Stimulated activated CD4-positive, alpha-beta T cell treated with anti-CD3 and anti-CD28 coated beads, Interleukin-15, amount 100 ng/mL, for 1 hour (primary cell): ENCODE measurements at places on chromosomes 16 and 17.

GRCh38 chr16:14572535-14572934 lies 57.5 kb downstream of the PARN start:
- no peak for DNase-seq

DNA sequence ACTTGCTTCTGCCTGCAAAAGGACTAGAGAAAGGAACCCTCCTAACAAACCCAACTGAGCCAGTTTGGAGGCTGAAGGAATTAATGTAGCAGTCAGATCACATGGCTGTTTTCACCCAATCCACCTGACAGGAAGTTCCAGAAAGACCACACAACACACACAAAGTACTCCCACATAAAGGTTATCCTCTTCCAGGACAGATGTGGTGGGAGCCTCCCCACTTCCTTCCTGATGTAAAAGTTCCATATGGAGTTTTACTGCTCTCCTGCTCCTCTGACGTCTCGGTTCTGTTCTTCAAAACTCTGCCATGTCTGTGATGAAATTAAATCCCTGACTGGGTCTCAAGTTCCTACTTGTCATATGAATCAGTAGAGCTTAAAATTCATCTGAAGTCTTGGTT lies 497.0 kb upstream of the HSBP1 start:
- DNase-seq = no peak

GRCh38 chr17:17298108-17298507 lies 5.1 kb upstream of the NT5M start:
- no peak for DNase-seq

- DNase-seq = no peak
Observed at GRCh38 chr16:49899991-49900695, 44.2 kb upstream of the ZNF423 start.

DNA sequence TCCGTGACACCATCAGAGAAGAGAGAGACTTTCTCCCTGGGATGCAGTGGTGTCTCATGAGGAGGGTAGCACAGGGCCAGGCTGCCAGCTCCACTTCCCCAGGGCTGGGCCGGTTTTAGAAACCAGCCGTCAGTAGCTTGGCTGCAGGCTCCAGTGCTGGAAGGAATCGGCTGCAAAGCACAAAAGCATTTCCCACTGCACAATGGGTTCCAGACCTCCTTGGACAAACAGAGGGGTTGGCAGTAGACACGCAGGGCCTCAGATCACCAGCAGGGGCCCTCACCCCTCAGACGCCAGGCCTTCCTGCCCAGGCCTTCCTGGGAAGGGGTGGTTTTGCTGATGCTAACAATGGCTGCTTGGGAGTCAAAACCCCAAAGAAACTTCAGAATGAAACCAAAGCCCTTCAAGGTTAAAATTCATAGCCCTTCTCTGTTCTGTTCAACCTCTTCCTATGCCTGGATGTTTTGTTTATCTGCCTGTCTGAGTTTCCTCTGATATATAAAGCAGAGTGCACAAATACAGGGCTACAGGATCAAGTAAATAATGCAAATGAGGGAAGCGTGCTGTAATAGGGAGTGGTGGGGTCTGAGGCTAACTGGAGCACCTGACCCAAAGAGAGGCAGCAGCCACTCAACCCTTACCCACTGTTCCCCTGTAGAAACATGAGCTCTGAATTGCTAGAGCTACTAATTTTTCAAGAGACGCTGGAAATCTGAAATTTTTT lies 26.2 kb downstream of the TEKT5 start:
- DNase-seq = no peak

GRCh38 chr17:76726776-76727718 lies at the start of gene METTL23:
TSS of gene METTL23 (plus strand) at chr17:76726839. CDS start at chr17:76729711, 2,872 bp downstream.
- DNase-seq = no peak

DNA sequence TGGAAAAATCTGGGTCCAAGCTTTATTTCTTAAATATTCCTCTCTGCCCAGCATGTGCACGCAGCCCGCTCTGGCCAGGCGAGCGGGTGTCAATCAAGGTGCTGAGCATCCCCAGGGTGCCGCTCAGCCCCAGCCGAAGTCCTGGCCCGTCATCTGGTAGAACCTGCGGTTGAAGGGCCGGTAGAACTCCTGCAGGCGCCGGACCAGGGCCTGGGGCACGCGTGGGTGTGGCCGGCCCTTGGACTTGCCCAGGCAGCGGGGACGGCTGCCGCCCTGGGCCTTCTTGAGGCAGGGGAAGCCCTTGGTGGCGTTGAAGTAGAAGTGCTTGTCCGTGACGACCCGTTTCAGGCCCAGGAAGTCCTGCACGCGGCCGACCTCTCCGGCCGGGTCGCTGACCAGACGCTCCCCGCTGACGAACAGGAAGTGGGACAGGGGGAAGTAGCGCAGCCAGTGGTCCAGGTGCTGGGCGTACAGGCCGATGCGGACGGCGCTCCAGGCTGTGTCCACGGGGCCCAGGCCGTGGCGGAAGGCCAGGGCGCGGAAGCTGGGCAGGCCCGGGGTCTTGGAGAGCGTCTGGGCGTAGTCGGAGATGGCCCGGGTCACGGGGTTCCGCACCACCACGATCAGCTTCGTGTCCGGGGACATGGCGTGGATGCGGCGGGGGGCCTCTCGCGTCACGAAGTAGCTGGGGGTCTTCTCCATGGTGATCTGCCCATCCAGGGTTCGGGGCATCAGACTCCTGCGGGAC lies 6.6 kb downstream of the HS3ST6 start:
- no peak for DNase-seq

DNA sequence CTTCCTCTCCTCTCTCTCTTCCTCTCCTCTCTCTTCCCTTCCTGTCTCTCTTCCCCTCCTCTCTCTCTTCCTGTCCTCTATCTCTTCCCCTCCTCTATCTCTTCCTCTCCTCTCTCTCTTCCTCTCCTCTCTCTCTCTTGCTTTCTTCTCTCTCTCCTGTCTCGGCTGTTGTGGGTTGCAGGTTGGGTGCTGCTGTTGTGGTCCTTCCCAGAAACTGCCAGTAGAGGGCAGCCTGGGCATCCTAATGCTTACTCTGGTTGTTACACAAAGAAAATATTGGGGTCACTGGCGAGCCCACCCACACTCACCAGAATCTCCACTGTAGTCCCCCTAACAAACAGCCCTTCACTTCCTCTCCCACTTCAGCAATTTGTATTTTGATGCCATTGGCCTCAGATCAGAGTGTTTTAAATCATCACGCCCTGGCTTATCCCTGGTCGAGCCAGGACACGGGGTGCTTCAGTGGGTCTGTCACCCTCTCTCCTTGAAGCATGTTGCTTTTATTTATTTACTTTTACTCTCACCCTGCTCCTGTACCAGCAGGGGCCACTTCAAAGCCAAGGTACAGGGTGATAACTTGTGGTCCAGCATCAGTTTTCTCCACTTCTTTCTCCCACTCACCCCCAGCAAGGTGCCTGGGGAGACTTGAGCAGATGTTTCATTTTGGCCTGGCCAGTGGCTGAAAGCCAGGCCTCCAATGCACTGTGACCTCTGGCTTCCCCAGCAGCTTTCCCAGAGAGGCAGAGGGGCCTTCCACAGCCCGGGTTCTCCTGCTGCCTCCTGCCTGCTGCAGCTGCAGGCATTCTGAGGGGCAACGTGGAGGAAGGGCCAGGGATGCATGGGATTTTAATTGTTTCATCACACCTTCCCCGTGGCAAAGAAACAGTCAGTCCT lies 4.7 kb upstream of the MMP15 start:
- DNase-seq = peak; percentile 43

- no peak for DNase-seq
Observed at GRCh38 chr16:1323296-1324239, 9.9 kb upstream of the BAIAP3 start.

GRCh38 chr17:31394544-31394943 lies 3.1 kb downstream of the RAB11FIP4 start:
- no peak for DNase-seq

- no peak for DNase-seq
Observed at GRCh38 chr17:34226011-34226743, 28.9 kb upstream of the CCL2 start.

DNA sequence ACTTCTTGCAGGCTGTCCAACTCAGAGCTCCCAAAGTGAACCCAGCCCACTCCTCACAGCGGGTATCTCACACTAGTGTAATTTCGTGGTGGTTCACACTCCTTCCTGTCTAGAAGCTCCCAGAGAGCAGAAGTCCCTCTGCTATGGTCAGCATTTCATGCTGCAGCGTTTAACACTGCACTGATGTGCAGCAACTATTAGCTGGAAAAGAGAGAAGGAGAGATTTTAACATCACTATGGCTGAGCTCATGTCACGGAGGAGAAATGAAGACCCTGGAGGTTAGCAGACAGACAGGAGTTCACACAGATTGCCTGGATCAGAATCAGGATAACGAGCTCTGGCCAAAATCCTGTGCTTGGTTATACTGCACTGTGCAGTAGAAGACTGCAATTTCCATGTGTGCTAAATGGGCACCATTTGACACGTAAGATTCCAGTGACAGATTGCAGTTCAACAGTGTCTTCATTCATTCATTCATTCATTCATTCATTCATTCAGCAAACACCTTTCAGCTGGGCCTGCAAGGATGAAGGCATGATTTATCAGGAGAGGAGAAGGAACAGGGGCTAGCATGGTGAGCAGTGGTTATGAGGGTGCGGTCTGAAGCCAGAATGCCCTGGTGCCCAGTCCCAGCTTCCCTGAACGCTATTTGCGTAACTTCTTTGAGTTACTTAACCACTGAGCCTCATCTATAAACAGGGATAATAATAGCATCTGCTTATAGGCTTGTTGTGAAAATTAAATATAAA lies 5.3 kb upstream of the CCL1 start:
- no peak for DNase-seq

GRCh38 chr17:82894389-82894788 lies 54.6 kb upstream of the ZNF750 start:
- DNase-seq = no peak

GRCh38 chr16:74999219-74999608 lies 390 bp downstream of the ZNRF1 start:
- DNase-seq = peak; percentile 27

DNA sequence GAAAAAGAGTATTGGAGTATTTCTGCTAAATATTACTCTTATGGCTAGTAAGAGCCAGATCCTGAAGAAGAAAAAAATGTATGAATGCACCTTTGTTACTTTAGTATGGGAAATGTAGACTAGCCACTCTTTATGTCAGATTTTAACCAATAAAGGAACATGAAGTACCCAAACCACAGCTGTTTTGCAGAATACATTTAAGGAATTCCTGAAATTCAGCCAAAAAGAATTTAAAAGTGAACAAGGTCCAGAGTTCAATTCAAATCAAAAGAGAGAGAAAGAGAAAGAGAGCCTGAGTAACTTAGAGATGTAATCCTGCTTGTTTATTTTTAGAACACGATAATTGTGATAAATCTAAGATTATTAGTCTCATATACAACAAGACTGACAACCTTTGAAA lies 1.2 kb downstream of the KCNJ16 start:
- DNase-seq = no peak

- DNase-seq = no peak
Observed at GRCh38 chr16:53053967-53054669, 673 bp upstream of the CHD9 start.

DNA sequence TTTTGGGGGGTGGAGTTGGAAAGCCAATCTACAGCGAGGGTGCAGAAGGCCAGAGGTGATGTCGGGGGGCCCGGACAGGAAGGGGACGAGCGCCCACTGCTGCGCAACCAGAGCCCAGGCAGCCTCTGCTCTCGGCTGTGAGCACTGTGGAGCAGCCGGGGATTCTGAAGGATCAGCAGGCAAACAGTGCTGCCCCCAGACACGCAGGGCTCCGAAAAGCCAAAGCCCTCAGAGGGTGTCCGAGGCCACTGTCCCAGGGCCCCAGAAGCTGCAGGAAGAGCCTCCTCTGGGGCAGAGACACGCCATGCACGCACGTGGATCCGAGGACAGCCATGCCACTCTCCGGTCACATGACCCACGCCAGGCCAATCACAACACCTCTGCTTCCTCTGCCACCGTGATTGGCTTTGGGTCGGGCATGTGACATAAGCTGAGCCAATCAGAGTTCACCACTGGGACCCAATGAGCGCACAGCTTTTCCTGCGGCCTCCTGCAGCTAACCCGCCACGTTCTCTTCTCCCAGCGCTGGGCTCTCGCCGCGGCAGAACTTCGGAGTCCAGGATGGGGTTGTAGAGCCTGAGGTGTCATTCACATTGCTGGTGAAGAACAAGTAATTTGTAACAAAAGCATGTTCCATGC lies 40.7 kb downstream of the ACTG1 start:
- no peak for DNase-seq

DNA sequence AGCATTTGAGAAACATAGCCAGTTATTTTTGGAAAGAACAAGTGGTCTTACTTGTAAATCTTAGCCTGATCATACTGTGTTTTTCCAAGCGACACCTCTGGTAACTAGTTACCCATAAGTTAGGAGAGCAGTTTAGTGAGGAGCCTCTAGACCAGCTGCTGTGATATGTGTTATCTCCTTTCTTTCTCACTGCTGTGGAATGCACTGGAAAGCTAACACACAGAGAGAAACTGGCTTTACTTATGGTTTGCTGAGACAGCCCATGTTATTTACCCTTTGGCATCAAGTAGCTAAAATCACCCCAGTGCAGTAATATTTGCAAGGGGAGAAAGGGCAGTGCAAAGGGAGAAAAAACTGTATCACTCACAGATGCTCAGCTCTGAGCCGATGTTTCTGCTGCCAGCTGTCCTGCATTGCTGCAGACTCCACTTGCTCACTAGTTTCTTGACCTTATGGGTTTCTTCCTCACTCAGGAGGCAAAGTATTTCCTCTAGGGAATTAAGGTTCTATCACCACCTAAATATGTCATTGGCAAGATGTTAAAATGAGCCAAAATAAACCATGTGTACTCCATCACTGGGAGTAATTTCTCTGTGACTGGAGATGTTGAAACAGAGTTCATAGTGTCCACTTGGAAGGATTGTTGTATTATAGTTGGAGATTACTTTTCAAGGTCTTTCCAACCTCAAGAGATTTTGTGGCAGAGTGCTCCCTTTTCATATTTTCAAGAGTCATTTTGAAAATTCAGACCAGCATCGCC lies 2.3 kb downstream of the RBFOX1 start:
- no peak for DNase-seq

DNA sequence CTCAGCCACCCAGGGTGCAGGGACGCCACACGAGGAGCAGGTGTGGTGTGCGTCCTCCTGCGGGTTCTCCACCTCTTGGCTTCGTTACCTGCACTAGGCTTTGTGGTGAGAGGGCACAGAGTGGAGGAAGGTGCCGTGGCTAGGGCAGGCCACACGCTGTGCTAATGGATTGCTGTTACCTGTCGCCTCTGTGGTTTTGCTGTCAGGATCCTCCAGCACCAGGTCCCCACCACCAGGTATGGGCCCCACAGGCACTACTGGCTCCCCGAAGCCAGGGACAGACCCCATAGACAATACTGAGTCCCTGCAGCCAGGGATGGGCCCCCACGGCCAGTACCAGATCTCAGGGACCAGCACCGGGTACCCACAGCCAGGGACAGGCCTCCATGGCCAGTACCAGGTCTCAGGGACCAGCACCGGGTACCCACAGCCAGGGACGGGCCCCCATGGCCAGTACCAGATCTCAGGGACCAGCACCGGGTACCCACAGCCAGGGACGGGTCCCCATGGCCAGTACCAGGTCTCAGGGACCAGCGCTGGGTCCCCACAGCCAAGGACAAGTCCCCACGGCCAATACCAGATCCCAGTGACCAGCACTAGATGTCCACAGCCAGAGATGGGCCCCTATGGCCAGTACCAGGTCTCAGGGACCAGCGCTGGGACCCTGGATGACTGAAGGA lies 315.6 kb downstream of the SEC14L1 start:
- DNase-seq = no peak
